ENCODE measurements at places on chromosomes 16 and 17.

DNA sequence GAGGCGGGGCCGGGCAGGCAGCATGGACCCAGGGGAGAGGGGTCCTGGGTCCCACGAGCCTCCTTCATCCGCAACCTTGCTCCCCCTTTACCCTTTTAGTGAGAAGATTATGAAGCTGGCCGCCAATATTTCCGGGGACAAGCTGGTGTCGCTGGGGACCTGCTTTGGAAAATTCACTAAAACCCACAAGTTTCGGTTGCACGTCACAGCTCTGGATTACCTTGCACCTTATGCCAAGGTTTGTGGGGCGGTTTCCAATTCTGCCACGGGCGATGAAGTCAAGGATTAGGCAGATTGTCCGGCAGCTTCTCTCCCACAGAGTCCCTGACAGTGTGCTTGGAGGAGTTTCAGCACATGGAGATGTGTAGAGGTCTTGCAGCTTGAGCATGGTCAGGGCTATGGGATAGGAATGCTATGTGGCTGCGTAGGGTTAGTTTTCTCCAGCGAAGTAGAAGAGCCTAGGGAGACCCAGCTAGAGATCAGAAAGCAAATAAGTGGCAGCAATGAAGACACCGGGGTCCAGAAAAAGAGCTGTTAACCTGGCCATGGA is 598 bp downstream of the NIP7 start:
- DNase-seq = no peak

- no peak for DNase-seq
Observed at GRCh38 chr16:55832425-55832772, 497 bp downstream of the CES1 start.

- no peak for DNase-seq
Observed at GRCh38 chr16:78761427-78761826, 662.0 kb downstream of the WWOX start.

GRCh38 chr17:44272321-44272951 is 4.5 kb upstream of the SLC4A1 start:
- no peak for DNase-seq

DNA sequence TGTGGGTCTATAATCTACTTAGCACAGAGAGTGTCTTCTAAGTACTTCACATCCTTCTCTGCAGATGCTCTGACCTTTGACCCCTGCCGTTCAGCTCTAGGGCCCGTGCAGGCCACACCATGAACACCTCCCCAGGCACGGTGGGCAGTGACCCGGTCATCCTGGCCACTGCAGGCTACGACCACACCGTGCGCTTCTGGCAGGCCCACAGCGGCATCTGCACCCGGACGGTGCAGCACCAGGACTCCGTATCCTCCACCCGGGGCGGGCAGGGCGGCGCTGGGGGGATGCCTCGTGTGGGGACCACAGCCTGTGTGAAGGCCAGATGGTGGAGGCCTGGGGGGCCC is 686 bp downstream of the MLST8 start:
- no peak for DNase-seq

DNA sequence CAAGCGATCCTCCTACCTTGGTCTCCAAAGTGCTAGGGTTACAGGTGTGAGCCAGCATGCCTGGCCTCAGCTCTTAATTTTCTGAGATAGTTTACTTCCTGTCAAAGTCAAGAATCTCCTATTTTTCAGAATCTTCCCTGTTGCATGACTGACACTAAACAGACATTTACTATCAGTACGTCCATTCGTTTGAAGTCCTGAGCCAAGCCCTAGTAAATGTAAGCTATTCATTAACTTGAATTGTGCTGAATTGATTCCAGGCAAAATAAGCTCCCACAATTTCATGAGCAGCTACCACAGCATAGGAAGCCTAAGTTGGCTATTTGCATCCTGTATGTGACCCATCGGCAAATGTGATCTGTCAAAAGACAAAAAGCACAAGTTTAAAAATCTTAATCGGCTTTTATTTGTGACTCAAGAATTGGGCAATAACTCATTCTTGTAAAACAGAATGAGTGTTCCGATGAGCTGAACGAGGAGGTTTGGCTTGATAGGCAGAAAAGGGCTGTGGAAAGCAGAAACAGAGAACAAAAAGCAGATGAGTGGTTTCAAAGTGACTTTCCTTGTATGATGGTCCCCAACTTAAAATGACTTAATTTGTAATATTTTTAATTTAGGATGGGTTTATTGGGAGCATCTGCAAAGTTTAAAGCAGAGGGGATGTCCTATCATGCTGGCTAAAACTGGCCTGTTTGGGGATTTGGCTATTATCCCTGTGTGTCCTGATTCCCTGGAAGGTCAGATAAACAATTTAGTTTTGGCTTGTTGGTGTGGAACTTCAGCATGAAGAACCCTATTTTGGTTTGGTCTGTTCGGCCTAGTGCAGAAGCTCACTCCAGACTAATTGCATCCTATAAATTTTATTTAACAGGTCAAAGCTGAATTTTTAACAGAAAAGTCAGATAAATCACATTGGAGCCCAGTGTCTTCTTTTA is 14.2 kb downstream of the RNF112 start:
- no peak for DNase-seq

DNA sequence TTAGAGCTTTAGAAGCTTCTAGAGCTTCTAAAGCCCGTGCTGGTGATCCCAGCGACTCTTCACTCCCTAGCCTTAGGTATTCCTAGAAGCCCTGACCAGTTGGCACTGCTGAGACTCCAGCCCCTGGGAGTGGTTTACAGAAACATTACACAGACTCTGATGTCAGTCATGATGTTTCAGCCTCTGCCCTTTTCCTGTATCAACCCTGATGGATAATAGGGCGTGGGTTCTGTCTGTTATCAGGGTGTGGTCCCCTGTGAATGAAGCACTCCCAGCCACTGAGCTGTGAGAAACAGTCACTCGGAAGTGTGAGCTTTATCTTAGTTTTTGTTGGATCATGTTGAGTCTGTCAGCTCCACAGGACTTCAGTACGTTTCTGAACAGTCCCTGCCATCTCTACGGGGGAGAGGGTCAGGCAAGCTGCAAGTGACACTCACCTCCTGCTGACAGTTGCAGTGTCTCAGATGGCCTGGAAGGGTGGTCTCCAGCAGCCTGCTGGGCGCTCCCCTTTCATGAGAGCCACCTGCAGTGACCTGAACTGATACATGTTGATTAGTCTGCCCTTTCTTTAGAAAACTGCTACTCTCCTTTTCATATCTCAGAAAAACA is 12.8 kb downstream of the GOSR2 start:
- DNase-seq = no peak

DNA sequence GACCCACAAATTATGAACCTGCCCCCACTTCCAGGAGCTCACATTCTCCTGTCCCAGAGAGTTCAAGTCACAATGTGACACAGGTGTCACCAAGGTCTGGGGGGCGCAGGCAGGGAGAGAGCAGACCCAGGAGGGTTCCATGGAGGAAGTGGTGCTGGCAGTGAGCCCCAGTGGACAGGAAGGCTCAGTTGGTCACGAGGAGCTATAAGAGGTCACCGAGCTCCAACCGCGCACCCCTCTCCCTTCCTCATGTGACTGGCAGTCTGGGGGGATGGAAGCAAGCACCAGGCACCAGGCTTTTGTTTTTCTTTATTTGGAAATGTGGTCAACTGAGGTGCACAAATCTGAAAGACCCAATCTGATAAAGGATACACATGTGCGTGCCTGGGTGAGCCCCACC is 2.5 kb downstream of the ITGAD start:
- DNase-seq = no peak

DNA sequence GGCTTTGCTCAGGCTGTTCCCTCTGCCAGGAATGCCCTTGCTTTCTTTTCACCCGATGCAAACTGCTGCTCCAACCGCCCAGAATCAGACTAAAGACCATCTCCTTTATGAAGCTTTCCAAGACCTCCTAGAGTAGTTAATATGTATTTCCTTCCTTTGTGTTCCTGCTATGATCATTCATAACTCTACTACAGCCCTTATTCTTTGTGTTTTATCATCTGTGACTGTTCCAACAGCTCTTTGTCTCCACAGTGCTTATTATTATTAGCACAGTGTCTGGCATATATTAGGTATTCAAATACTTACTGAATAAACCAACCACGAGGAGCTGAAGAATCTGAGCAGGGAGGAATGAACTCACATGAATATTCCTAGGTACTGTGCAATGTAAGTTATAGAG is 7.6 kb downstream of the PSME3IP1 start:
- DNase-seq = no peak

DNA sequence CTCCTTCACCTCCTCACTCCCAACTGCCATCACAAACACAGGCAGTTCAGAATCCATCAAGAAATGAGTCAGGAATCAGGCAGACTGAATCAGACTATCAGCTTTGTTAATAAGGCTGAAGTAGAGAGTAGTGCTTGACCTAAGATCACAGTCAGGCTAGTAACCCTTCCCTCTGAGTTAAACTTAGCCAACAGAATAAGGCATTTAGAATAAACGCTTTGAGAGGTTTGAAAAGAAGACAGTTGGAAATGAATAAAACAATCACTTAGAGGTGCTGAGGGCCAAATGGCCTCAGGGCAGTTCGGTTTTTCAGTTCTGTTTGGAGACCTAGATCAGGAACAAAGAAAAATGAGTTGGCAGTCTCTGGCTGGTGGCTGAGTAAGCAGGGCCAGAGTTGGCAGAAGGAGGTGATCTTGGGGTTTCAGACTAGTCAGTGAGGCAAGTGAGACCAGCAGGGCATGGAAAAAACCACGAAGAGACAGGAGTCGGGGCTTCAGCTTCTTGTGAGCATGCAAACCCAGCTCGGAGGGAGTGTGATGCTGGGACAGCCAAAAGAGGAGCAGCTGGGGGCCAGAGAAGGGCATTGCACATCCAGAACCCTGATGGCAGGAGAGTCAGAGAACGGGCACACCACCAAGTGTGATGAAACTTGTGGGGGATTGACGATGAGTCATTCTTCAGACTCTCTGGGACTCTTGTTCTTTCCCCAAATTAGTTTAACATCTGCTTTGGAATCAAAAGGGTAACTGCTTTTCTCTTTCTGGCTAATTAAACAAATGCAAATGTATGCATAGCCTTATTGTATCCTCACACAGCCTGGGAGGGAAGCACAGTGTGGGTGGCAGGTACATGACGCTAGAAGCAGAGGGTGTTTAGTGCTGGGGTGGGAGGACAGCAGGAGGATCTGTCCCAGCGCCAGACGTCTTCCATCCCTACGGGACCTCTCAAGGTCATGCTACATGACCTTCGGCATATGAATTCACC is 54.8 kb downstream of the SPECC1 start:
- DNase-seq = peak; percentile 98

DNA sequence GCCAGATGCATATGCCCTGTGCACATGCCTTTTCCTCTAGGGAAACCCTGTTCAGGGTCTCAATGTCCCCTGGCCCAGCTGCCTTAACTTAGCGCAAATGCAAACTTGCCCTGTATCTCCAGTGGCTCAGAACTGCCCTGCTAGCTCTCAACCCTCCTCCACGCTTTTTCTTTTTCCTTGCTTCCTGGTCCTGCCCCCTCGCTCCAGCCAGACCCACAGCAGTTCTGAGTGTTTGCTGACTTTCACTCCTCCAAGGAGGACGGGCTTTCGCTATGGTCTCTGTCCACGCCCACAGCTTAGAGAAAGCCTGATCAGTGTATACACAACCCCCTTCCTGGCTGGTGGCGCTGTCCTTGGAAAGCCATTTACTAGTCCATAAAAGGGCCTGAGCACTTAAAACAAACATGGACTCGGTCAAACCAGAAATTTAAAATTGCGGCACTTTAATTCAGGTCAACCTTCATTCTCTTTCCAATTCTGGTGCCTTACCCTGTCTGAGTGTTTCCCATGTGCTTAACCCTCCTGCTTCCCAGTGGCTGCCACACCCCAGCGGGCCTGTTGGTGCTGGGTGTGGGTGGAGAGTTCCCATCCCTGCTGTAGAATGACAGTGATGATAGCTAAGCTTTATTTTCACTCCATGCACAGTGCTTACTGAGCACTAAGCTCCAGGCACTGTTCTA is 15.6 kb upstream of the TMEM98 start:
- no peak for DNase-seq

GRCh38 chr17:66778531-66779236 is 56.2 kb upstream of the CACNG5 start:
- DNase-seq = no peak

- no peak for DNase-seq
Observed at GRCh38 chr16:70662991-70663523, 16.7 kb downstream of the IL34 start.

- no peak for DNase-seq
Observed at GRCh38 chr17:47145351-47145750, 43.7 kb downstream of the CDC27 start.

DNA sequence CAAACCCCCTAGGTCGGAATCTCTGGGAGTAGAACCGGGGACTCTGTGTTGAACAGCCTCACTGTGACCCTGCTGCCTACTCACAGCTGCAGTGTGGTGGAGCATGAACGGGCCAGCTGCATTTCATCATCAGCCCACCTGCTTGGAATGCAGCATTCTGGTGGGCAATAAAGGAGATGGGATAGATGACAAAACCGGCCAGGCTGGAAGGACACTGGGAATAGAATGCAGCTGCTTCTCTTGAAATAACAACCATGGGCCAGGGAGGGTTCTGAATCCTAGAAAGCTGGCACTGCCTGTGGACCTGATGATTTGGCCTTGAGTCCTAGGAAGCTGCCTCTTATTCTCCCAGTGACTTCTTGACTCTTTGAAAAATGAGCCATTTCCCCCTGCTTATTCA is 23.5 kb downstream of the CFAP97D1 start:
- DNase-seq = no peak

GRCh38 chr16:10265770-10266615 is 83.8 kb upstream of the GRIN2A start:
- no peak for DNase-seq

- DNase-seq = no peak
Observed at GRCh38 chr17:80259457-80260068, 1.1 kb upstream of the RNF213 start.

GRCh38 chr17:29579866-29580771 is 9.3 kb downstream of the GIT1 start:
- peak; percentile 85 for DNase-seq

DNA sequence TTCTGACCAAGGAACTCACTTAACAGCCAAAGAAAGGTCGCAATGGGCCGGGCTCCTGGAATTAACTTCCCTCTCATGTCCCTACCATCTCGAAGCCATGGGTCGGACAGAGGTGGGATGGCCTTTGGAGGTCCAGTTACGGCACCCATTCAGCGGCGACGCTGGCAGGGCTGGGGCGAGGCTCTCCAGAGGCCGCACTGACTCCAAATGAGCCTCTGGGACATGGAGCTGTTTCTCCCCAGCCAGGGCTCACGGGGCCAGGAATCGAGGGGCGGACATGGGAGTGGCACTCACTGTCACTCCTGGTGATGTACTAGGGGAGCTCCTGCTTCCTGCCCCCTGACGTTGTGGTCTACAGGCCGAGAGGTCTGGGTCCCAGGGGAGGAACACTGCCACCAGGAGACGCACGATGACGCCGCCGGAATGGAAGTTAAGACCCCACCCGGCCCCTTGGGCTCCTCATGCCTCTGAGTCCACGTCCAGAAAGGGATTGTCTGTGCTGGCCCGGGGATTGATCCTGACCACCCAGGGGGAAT is 60.7 kb upstream of the METRNL start:
- DNase-seq = no peak

GRCh38 chr17:37118366-37119137 is 169.8 kb downstream of the AATF start:
- DNase-seq = no peak

All from AML-193 (cell line).